ENCODE measurements at places on chromosomes 2 and 18. TPM values are rescaled to one million over a fixed set of nuclear protein-coding genes. Genes with fewer than 3 reads are reported as not detected.

DNA sequence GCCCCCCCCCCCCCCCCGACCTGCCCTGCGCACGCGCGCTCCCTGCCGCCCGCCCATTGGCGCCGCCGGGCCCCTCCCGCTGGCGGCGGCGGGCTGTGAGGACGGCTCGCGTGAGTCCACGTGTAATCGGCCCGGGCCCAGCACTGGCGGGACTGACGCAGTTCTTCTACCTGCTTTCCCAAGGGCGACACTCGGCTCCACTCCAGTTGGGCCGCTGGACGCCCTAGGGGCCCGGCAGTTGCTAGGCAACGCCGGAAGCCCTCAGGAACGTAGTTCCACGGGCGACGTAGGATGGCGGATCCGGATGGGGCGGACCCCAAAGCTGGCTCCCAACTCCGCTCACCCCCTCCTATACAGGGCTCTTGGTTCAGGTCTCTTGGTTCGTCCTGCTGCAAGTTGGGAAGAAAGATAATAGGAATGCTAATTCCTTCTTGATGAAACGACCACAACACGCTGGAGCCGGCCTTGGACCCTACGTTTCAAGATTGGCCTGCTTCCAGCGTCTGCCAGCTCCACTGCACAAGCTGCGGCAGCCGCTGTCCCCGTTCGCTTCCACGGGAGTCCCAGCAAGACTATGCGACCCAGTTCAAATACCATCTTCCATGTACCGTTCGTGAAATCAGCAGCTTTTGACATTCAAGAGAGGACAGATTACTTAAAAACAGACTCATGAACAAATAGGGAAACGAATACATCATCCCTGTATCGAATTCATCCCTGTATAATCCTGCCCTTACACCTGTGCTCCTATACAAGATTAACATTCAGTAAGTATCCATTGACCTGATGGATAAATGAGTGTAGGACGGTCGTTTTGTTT lies 415 bp upstream of the MCFD2 start:
- DNase-seq: peak; percentile 71

CD302 gene
- total RNA-seq: 3.8 TPM

- DNase-seq: no peak
These were observed 7.3 kb upstream of the CDK5R2 start for GRCh38 chr2:218952160-218952559.

BMP10 gene
- not detected for total RNA-seq

DNA sequence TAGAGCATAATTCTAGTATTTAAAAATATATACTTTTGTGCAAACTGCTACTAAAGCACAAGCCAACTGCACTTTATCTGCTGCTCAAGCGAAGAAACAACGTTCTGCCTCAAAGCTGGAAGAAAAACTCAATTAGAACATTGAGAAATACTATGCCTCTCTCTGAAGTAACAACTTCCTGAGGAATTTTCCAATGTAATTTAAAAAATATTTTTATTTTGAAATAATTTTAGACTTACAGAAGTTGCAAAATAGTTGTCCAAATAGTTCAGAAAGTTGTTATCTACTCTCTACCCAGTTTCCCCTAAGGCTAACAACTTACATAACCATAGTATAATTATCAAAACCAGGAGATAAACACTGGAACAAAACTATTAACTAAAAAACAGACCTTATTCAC lies 12.3 kb upstream of the POLI start:
- DNase-seq: no peak

DNA sequence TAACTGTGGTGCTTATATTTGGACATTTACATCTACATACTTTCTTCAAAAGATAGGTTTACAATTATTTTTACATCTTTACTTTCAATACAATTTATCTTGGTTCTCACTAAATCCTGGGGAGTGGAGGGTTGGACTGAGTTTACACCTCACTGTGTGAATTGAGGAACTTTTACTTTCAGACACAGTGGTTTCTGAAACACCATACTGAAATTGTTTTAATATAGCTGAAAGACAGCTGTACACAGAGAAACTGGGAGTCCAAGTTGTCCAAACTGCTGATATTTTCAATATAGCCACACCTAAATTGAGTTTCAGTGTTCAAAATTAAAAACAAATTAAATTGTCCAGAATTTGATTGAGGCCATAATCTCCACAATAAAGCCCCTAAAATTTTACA lies 16.8 kb downstream of the KCNH7 start:
- DNase-seq: no peak
